NCI-H748 treated with DMSO at 0.1 percent for 48 hours (cell line): ENCODE measurements at places on chromosomes 7 and 10.

DNA sequence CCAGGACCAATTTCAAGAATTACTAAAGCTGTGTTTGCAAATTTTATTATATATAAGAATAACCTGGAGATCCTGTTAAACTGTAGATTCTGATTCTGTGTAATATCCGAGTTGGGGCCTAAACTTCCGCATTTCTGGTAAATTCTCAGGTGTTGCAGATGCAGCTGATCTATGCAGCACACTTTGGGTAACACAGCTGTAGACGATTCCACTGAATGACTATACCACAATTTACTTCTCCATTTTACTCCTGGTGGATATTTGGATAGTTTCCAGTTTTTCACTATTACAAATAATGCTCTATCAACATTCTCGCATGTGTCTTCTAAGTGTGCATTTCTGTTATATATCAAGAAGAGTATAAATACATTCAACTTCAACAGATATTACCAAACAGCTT, 7.5 kb downstream of the GDI2 start:
- DNase-seq: no peak

- DNase-seq: no peak
Observed at GRCh38 chr7:142668495-142668894, 80.8 kb upstream of the PRSS1 start.

DNA sequence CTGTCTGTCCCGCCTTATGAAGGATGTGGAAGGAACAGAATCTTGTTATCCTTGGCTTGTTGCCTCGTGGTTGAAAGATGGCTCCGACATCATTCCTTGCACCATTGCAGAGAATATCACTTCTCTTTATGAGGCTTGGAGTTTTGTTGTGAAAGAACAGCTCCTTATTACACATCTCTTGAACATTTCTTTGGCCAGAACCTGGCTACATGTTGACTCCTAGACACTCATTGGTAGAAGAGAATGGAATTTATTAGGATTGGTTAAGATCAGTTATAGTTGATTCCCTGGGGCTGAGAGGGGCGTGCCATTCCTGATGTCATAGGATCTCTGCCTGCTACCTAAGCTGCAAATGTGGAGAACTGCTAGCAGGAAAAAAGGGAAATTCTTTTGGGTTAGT, 180.5 kb upstream of the CTBP2 start:
- no peak for DNase-seq

- DNase-seq: peak; percentile 3
Observed at GRCh38 chr10:125455855-125456254, 227.1 kb downstream of the TEX36 start.

DNA sequence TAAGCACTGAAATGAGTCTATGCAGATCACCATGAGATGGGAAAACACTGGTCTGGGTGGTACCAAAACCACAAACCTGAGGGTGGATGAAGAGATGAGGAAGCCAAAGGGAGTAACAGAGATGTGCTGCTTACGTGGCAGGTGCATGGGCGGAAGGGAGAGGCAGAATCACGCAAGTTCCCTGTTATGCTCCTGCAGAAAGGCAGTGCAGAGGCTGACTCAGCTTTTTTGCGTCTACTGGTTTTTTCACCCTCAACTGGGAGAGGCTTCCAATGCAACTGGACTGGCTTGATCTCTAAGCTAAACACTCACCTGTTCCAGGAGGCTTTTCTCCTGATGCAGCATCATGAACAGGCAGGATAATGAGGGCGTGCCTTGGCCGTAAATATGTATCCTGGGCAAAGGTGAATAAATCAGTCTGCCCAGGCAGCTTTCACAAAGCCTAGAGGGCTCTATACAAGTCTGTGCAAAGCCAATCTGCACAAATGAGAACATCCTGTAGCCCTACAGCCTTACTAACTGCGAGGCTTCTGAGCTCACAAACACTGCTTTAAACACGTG, 95.4 kb upstream of the AFAP1L2 start:
- no peak for DNase-seq

GRCh38 chr7:41731493-41732435, 28.9 kb upstream of the INHBA start:
- DNase-seq: no peak

GRCh38 chr10:62992145-62992721, 140.9 kb upstream of the NRBF2 start:
- DNase-seq: no peak

- no peak for DNase-seq
Observed at GRCh38 chr7:43509906-43510305, 73.0 kb upstream of the STK17A start.

DNA sequence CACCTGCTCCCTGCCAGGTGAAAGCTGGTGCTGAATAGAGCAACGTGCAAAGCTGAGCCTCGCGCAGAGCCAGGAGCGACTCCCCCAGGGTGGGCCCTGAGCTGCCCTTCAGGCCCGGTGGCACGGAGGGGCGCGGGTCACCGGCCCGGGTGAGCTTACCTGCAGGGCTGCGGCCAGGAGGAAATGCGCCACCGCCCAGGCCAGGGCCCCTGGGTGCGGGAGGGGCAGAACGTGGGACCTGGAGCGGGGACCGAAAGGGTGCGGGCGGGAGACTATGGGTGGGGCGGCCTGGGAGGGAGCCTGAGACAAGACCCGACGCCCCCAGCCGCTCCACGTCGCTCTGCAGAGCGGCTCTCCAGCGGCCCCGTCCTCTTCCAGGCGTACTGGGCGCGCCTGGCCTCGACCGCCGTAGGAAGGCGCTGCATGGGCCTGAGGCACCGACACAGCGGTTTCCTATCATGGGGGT, 122.1 kb downstream of the BTAF1 start:
- DNase-seq: no peak

- peak; percentile 31 for DNase-seq
Observed at GRCh38 chr7:95318501-95319100, 5.7 kb downstream of the PON1 start.

DNA sequence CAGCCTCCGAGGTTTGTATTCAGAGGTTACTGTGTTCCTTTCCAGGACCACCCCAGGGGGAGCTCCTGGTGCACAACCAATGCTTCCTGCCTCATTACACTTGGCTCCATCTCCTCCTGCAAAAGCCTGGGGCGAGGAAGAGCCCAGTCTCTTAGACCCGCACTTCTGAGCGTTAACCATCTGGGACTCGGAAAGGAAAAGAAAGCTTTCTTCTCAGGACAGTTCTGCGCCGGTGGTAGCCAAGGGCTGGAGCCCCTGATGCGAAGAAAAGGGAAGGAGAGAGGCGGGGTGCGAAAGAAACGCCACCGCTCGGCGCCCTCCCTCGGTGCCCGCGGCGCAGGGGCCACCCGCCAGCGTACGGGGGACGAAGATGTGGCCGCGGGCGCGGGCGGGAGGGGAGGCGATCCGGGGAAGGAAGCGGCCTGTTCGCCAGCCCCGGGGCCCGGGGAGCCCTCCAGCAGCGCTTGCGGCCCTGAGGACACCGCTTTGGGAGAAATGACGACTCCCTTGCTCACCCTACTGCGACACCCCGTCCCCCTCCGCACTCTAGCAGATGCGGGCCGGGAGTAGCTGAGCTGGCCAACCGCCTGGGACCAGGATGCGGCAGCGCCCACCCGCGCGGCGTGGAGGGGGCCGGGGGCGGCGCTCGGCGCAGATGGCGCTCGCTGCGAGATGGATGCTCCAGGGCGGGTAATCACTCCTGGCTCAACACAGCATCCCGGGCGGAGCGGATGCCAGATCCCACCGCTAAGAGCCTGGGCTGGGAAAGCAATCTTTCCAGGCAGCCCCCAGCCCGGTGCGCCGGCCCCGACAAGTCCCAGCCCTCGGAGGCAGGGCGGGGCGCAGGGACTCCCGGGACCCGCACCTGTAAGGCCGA, 1.3 kb downstream of the NRCAM start:
- DNase-seq: peak; percentile 57

DNA sequence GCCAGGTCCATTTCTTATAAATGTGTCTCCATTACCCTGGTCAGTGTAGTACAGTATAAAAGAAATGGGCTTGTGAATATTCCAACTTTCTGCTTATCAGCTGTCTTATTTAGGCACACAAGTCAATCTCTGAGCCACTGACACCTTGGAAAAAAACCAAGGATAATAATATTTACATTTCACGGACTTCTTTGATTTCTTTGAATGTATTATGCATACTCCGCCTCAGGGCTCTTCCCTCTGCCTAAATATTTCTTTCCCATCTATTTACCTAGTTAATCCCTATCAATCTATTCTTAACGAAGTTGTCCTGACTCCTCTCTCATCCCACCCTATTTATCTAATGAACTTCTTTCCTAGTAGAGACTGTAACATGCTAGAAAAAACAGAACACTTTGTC, 253.8 kb downstream of the CRPPA start:
- no peak for DNase-seq

DNA sequence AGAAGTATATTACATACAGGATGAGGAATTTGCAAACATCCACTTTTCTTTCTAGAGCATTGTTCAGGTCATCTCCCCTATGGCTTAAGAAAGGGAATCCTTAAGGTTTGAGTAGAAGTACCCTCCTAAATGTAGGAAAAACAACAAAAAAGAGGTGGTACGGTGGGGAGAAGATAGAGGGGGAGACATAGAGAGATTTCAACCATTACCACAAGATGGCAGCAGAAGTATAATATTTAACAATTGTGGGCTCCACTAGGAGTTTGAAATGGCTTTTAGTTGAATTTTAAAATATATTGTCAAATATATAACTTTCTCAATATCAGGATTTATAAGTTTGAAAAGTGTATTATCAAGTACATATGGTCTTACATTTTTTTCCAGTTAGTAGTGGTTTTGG, 72.7 kb upstream of the PRKG1 start:
- DNase-seq: peak; percentile 0

DNA sequence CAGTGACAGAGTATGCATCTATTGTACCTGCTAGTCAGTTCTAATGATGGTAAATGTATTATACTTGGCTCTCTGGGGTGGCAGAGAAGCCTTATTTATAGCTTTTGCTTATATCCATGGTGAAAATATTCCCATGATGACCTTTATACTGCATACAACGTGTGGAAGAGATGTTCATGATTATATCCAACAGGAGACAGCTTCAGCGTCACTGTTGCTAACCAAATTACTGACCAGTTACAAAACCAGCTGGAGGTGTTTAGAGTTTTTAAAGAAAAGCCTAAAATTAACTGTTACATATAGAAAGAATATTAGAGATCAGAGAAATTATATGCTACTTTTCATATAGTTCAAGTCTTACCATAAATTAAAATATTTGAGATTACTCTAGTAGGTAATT, 280.8 kb downstream of the ETV1 start:
- no peak for DNase-seq

DNA sequence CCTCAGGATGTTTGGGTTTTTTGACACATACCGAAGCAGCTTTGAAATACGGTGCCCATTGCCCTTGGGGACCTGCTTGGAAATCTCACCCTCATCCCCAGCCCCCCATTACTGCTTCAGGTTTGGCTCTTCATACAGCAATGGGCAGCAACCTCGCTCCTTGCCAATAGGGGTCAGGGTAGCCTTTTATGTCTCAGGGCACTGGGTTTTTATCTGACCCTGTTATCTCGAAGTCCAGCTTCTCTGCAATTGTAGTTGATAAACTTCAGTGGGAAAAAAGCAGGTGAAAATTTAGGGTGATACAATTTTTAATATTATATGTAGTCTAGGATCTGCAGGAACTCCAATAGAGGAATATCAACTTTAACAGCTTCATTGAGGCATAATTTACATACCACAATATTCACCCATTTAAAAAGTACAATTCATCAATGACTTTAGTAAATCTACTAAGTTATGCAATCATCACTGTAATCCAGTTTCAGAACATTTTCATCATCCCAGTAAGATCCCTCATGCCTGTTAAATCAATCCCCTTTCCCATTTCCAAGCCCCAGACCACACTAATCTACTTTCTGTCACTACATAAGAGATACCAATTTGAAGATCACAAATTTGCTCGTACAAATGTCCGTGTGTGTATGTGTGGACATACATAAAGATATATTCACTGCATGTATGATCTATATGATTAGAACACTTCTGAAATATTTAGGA, 386.2 kb downstream of the KCNMA1 start:
- DNase-seq: no peak

GRCh38 chr7:21125297-21125696, 302.6 kb upstream of the SP4 start:
- no peak for DNase-seq

- DNase-seq: peak; percentile 2
Observed at GRCh38 chr7:105131890-105132289, 117.9 kb downstream of the KMT2E start.

GRCh38 chr7:96182424-96183158, 139.3 kb downstream of the SLC25A13 start:
- DNase-seq: no peak

- no peak for DNase-seq
Observed at GRCh38 chr7:7790041-7790741, 71.8 kb upstream of the RPA3 start.

DNA sequence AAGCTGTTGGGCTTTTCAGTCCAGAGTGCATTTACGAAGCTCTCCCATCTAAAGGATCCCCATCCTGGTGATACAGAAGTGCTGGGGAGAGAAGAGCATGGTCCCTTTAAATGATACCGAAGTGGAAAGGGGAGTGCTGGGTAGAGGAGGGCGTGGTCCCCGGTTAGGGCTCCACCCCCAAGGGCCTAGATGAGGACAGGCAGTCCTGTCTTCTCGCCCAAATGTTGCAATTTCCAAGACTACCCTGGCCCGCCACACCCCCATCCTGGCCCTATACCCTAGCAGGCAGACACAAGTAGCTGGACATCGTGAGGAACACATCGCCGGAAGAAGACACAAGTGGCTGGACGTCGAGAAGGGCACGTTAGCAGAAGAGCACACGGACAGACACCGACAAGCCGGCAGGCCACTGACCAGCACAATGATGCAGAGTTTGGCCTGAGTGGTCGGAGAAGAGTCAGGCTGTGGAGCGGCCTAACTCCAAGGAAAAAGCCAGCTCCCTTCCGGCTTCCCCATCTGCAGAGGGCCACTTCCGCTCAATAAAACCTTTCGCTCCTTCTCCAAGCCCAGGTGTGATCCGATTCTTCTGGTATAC, 439.5 kb upstream of the NRP1 start:
- no peak for DNase-seq

DNA sequence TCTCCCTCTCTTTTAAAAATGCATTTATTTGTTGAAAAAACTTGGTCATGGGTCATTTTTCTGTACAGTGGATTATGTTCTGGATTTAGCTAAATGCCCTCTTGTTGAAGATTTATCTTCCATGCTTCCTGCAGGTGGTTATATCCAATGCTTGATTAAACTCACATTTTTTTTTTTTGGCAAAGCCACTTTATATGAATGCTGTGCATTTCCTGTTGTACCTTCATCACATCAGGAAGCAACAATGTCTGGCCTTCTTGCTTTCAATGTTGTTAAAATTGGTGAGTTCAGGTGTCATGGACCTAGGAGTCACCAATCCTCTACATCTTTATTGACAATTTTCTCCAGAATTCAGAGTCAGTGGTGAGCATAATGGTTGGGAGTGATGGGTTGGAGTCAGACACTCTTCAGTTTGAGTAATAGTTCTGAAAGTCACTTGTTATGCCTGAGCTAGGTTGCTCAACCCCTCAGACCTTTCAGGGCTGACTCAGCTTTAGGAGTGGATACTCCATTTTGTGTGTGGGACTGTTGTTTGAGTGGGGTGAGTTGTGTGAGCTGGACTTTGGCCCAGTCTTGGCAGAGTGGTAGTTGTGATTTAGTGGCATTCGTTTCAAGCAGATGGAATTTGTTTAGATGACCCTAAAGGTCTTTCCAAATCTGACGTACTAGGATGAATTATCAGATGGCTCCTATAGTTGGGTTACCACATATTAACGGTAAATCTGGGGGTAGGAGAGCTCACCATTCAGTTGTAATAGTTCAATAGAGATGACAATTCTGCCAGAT, 213.5 kb upstream of the ZNF32 start:
- no peak for DNase-seq

GRCh38 chr10:78181381-78182055, 147.9 kb downstream of the RPS24 start:
- DNase-seq: no peak
